Globus pallidus (tissue), 1 donor: ENCODE measurements at places on chromosomes 1 and 21.

GRCh38 chr1:224525411-224526040 lies 90.6 kb upstream of the CNIH3 start:
- no peak for DNase-seq

GRCh38 chr1:22949822-22950331 lies 22.8 kb downstream of the LACTBL1 start:
- DNase-seq, result no peak

- no peak for DNase-seq
Observed at GRCh38 chr1:156543066-156543465, 29.3 kb downstream of the IQGAP3 start.

GRCh38 chr1:201883786-201884185 lies 4.9 kb upstream of the SHISA4 start:
- no peak for DNase-seq

- no peak for DNase-seq
Observed at GRCh38 chr1:178579562-178579961, 66.7 kb downstream of the TEX35 start.

GRCh38 chr1:36256558-36257374 lies 32.5 kb downstream of the THRAP3 start:
- no peak for DNase-seq
